ENCODE measurements at places on chromosomes 7 and 10. TPM values are rescaled to one million over a fixed set of nuclear protein-coding genes. Genes with fewer than 3 reads are reported as not detected.

Gene GCC1
- 11.0 TPM for total RNA-seq

- no peak for DNase-seq
- no peaks in the 10 kb centered on the region for H3K4me1 ChIP-seq
- H3K36me3 ChIP-seq: no peaks in the 10 kb centered on the region
- no peak overlapping the region for H3K27ac ChIP-seq
Measured at GRCh38 chr10:36738738-36739431, 386.5 kb upstream of the ANKRD30A start.

DNA sequence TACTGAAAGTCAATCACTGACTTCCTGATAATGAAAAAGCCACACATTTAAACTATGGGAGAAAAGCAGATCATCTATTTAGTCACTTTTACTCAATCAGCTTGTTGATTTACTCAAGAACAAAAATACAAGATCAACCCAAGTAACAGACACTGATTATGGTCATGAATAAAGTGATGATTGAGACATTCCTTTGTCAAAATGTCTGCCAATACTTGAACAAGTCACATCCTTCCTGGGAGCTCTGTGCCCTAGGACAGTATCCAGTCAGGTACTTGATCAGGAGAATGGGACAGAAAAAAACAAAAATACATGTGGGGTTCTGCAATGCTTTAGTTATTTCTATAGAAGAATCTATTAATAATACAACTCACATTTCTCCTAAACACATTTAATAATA is 150.0 kb upstream of the NEBL start:
- no peak overlapping the region for H3K27ac ChIP-seq
- H3K4me1 ChIP-seq: no peaks in the 10 kb centered on the region
- DNase-seq: no peak
- no peak overlapping the region for H3K4me3 ChIP-seq
- no peaks in the 10 kb centered on the region for H3K36me3 ChIP-seq
- peaks cover 5% of the 10 kb centered on the region for H3K27me3 ChIP-seq

DNA sequence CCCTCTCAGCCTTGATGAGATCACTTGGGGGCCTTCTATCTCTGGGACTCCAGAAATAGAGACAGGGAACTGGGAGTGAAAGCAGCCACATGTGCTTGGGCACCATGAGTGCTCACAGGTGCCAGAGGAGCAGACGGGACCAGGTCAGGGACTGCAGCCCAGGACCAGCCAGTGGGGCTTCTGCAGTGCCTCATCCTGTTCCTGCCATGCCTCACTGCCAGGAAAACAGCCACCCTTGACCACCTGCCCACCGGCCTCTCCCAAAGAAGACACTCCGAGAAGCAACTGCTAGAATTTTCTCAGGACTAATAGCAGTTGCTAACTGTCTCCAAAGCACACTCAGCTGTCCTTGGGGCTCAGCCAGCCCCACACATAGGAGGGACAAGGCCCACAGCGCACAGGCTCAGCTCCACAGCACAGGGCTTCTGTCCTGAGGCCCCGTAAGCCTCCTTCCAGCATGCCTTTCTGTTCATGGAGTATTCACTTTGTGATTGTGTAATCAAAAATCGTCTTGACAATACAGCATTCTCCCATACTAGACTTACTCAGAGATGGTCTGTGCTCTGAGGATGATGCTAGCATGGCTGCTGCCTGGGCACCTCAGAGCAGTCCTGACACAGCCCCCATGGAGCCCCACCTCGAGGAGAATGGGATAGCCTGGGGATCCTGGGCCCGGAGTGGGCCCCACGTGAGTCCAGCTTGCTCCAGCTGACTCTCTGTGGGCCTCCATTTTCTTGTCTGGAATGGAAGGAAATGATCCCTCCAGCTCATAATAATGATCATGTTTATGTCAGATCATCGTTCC is 115.7 kb upstream of the RET start:
- H3K27ac ChIP-seq: no peak overlapping the region
- H3K4me3 ChIP-seq: no peak overlapping the region
- no peaks in the 10 kb centered on the region for H3K36me3 ChIP-seq
- H3K27me3 ChIP-seq: no peaks in the 10 kb centered on the region
- DNase-seq: no peak

Gene GNAT3
- total RNA-seq: not detected

- no peak overlapping the region for H3K4me3 ChIP-seq
- H3K36me3 ChIP-seq: peaks cover 8% of the 10 kb centered on the region
- no peaks in the 10 kb centered on the region for H3K27me3 ChIP-seq
- peaks cover 34% of the 10 kb centered on the region for H3K4me1 ChIP-seq
- H3K27ac ChIP-seq: no peak overlapping the region
- no peak for DNase-seq
Measured at GRCh38 chr7:123709525-123709924, 39.3 kb downstream of the WASL start.

Gene TAS2R4
- total RNA-seq: 0.38 TPM

GRCh38 chr10:47247148-47248059 is 52.6 kb upstream of the GDF10 start:
- H3K27ac ChIP-seq: no peak overlapping the region
- DNase-seq: no peak
- no peak overlapping the region for H3K4me3 ChIP-seq

Gene SCART1
- 1.5 TPM for total RNA-seq

Gene AKR1C3
- 0.47 TPM for total RNA-seq

GRCh38 chr7:83550100-83550499 is 98.8 kb downstream of the SEMA3E start:
- H3K36me3 ChIP-seq: no peaks in the 10 kb centered on the region
- H3K4me3 ChIP-seq: no peak overlapping the region
- no peaks in the 10 kb centered on the region for H3K4me1 ChIP-seq
- no peaks in the 10 kb centered on the region for H3K27me3 ChIP-seq
- DNase-seq: no peak

Gene GLCCI1
- 13.3 TPM for total RNA-seq

GRCh38 chr10:3419719-3420495 is 247.3 kb upstream of the PITRM1 start:
- H3K27ac ChIP-seq: no peak overlapping the region
- H3K4me1 ChIP-seq: peaks cover 16% of the 10 kb centered on the region
- H3K27me3 ChIP-seq: peaks cover 8% of the 10 kb centered on the region

DNA sequence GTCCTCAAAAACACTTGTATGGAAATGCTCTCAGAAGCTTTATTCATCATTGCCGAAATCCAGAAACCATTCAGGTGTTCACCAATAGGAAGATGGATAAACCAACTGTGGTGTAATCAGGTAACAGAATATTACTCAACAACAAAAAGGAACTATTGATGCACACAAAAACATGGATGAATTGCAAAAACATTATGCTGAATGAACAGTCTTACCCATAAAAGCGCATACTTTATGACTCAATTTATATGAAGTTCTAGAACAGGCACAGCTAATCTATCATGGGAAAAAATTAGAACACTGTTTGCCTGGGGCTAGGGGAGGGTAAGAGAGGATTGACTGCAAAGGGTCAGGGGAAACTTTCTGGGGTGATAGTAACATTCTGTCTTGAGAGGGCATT is 26.9 kb upstream of the GSAP start:
- peaks cover 11% of the 10 kb centered on the region for H3K4me1 ChIP-seq
- no peaks in the 10 kb centered on the region for H3K27me3 ChIP-seq
- no peak overlapping the region for H3K4me3 ChIP-seq
- H3K27ac ChIP-seq: no peak overlapping the region

DNA sequence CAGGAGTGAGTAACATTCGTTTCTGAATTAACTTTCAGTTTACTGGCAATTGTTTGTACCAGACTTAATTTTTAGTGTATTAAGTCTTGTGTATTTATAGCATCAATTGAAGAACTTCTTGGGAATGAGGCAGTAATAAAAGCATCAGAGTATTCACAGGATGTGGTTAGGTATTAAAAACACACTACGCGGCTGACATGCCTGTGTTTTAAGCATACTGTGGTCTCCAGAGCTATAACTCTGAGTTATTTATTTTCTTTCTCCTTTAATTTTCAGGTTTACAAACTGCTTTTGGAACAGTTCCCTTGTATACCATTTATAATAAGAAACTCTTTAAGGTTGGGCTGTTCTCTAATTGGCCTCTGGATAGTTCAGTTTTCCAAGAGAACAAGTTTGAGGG is 626.1 kb upstream of the NRG3 start:
- no peak for DNase-seq
- no peak overlapping the region for H3K4me3 ChIP-seq
- H3K27ac ChIP-seq: no peak overlapping the region
- no peaks in the 10 kb centered on the region for H3K27me3 ChIP-seq
- no peaks in the 10 kb centered on the region for H3K36me3 ChIP-seq

GRCh38 chr10:132865851-132866600 is 76.3 kb downstream of the CFAP46 start:
- H3K4me1 ChIP-seq: peaks cover 13% of the 10 kb centered on the region
- no peaks in the 10 kb centered on the region for H3K36me3 ChIP-seq
- H3K27ac ChIP-seq: no peak overlapping the region
- H3K4me3 ChIP-seq: no peak overlapping the region

DNA sequence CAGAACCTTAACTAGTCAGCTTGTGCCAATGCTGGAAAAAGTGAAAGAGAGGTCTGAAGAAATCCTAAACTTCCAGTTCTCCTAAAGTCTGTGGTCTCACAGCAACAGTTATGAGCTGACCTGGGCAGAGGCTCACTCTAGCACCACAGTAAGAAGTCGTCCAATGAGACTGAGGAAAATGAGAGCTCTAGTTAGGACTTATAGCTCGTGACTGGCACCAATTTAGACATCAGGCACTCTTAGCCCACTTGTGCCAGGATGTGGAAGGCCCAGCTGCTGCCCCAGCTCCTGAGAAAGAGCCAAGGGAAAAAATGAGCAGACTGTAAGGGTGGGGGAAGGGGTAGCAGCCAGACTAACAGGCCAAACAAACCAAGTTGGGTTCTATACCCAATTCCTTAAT is 7.6 kb downstream of the MMS19 start:
- H3K27me3 ChIP-seq: no peaks in the 10 kb centered on the region
- H3K4me1 ChIP-seq: peaks cover 52% of the 10 kb centered on the region
- no peak overlapping the region for H3K27ac ChIP-seq

GRCh38 chr10:88113232-88113631 is 249.8 kb downstream of the PTEN start:
- H3K36me3 ChIP-seq: no peaks in the 10 kb centered on the region
- H3K4me1 ChIP-seq: peaks cover 11% of the 10 kb centered on the region
- no peak overlapping the region for H3K27ac ChIP-seq
- peaks cover 10% of the 10 kb centered on the region for H3K27me3 ChIP-seq

Gene MTURN
- 6.3 TPM for total RNA-seq

GRCh38 chr7:45324683-45325237 is 167.2 kb downstream of the RAMP3 start:
- no peaks in the 10 kb centered on the region for H3K36me3 ChIP-seq
- no peak overlapping the region for H3K4me3 ChIP-seq
- no peaks in the 10 kb centered on the region for H3K4me1 ChIP-seq
- H3K27ac ChIP-seq: no peak overlapping the region
- no peak for DNase-seq

- H3K4me3 ChIP-seq: no peak overlapping the region
- H3K27ac ChIP-seq: no peak overlapping the region
- H3K4me1 ChIP-seq: peaks cover 29% of the 10 kb centered on the region
- DNase-seq: no peak
Measured at GRCh38 chr7:143436325-143436946, 6.8 kb upstream of the TAS2R60 start.

- H3K4me3 ChIP-seq: no peak overlapping the region
- no peaks in the 10 kb centered on the region for H3K36me3 ChIP-seq
- no peak overlapping the region for H3K27ac ChIP-seq
- H3K4me1 ChIP-seq: no peaks in the 10 kb centered on the region
- DNase-seq: no peak
Measured at GRCh38 chr7:80721883-80722615, 83.6 kb downstream of the CD36 start.

- H3K4me3 ChIP-seq: no peak overlapping the region
- peaks cover 3% of the 10 kb centered on the region for H3K36me3 ChIP-seq
- H3K4me1 ChIP-seq: peaks cover 27% of the 10 kb centered on the region
- no peak overlapping the region for H3K27ac ChIP-seq
Measured at GRCh38 chr10:29712108-29712507, 77.3 kb upstream of the SVIL start.

DNA sequence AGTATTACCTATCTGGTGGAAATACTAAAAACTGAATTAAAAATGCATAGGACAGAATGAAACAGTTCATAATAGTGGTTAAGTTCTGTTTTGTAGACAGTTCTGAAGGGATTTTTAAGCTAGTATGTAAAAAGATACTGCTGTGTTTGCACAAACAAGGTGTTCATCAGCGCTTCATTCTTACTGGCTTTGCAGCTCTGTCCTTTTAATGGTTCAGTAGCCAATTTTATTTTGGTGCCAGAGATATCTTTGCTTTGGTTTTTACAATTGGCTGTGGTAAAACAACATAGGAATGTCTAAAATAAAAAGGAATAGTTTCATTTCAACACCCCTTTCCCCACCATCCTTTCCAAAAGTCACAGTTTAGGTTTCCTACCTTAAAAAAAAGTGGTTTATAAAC is 33.0 kb downstream of the STAM start:
- no peak overlapping the region for H3K4me3 ChIP-seq
- no peaks in the 10 kb centered on the region for H3K27me3 ChIP-seq
- no peak for DNase-seq
- H3K36me3 ChIP-seq: peaks cover 6% of the 10 kb centered on the region
- H3K4me1 ChIP-seq: peaks cover 45% of the 10 kb centered on the region
- H3K27ac ChIP-seq: no peak overlapping the region

Gene AGR3
- not detected for total RNA-seq

GRCh38 chr10:101310529-101311184 is 43.3 kb upstream of the BTRC start:
- H3K4me3 ChIP-seq: peak overlapping the region; percentile 54
- no peak overlapping the region for H3K27ac ChIP-seq
- no peaks in the 10 kb centered on the region for H3K36me3 ChIP-seq
- peaks cover 9% of the 10 kb centered on the region for H3K4me1 ChIP-seq
- DNase-seq: no peak
- H3K27me3 ChIP-seq: peaks cover 41% of the 10 kb centered on the region

- DNase-seq: no peak
- no peaks in the 10 kb centered on the region for H3K4me1 ChIP-seq
- H3K36me3 ChIP-seq: no peaks in the 10 kb centered on the region
- no peak overlapping the region for H3K27ac ChIP-seq
Measured at GRCh38 chr10:95267251-95267650, 23.6 kb downstream of the PDLIM1 start.

GRCh38 chr10:8052341-8052955 is 2.0 kb upstream of the GATA3 start:
- peak overlapping the region; percentile 64 for H3K4me3 ChIP-seq
- H3K27me3 ChIP-seq: peaks cover 32% of the 10 kb centered on the region
- H3K27ac ChIP-seq: peak overlapping the region; percentile 46
- no peaks in the 10 kb centered on the region for H3K36me3 ChIP-seq

DNA sequence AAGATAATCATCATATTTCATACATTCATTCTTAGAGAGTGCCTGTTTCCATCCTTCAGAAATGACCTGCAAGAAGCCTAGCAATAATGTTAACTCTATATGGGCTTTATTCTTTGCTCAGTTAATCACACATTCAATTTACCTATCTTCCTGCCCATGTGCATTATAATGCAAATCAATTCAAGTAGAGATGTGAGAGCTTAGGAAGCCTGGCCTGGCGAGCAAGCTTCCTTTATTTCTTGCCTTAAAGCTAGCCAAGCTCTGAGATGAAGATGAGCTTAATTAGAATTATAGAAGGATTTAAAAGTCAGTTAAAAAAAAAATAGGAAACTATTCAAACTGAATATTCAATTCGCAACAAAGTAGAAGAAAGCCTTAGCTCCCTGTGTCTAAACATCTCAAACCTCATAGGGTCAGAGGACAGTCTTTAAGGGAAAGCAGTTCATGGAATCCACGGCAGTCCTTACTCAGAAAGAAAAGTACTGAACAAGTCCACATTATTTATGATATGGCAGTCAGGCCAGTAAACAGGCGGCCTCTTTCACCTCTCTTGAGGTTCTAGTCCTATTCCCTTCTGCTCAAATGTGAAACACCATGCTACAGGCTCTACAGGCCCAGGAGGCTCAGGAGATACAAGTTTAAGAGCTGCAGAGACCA is 214.1 kb downstream of the TFEC start:
- H3K4me3 ChIP-seq: no peak overlapping the region
- no peaks in the 10 kb centered on the region for H3K36me3 ChIP-seq
- no peak overlapping the region for H3K27ac ChIP-seq
- no peak for DNase-seq
- H3K4me1 ChIP-seq: no peaks in the 10 kb centered on the region
- no peaks in the 10 kb centered on the region for H3K27me3 ChIP-seq

Data from activated naive CD4-positive, alpha-beta T cell treated with anti-CD3 and anti-CD28 coated beads for 36 hours (primary cell).